ENCODE measurements at places on chromosomes 2 and 18.

GRCh38 chr18:67367540-67367939 lies 149.0 kb downstream of the DSEL start:
- DNase-seq: no peak

- DNase-seq: no peak
Observed at GRCh38 chr18:75238786-75239185, 28.2 kb downstream of the TSHZ1 start.

GRCh38 chr2:184799379-184799778 lies 201.1 kb downstream of the ZNF804A start:
- no peak for DNase-seq

- no peak for DNase-seq
Observed at GRCh38 chr18:73908323-73908722, 239.3 kb downstream of the FBXO15 start.

- no peak for DNase-seq
Observed at GRCh38 chr2:42327125-42327524, 33.9 kb downstream of the COX7A2L start.

DNA sequence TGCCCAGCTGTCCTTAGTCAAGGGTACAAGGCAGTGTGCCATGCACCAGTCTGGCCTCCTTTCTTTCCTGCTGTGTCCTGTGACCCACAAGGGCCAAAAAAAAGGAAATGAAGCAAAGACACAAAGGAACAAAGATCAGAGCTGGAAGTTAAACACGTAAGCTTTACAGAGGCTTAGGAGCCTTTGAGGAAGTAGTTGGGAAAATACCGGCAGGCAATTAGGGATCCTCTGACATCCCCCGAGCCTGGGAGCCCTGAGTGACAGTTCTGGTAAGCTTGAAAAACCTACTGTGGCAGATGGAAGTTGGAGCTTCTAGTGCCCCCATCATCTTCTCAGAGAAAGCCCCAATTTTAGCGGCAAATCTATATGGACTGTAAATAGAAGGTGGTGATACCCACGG lies 78.5 kb downstream of the SPRED2 start:
- no peak for DNase-seq

DNA sequence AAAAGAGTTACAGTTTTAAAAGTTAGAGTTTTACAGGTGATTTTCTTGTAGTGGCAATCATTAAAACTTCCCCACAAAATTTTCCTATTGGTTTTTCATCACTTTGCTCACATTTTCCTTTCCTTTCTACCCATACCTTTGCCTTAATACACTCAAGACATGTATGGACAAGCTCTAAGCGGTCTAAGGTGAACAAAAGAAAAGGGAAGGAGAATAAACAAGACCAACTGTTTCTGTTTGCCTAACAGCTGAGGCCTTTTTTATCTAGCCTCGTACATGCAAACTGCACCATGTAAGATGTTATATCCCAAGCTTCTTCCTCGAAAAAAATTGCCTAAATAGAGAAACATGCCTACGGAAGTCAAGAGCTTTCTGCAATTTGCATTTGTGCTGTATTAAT lies 33.9 kb upstream of the TBC1D8 start:
- DNase-seq: no peak

DNA sequence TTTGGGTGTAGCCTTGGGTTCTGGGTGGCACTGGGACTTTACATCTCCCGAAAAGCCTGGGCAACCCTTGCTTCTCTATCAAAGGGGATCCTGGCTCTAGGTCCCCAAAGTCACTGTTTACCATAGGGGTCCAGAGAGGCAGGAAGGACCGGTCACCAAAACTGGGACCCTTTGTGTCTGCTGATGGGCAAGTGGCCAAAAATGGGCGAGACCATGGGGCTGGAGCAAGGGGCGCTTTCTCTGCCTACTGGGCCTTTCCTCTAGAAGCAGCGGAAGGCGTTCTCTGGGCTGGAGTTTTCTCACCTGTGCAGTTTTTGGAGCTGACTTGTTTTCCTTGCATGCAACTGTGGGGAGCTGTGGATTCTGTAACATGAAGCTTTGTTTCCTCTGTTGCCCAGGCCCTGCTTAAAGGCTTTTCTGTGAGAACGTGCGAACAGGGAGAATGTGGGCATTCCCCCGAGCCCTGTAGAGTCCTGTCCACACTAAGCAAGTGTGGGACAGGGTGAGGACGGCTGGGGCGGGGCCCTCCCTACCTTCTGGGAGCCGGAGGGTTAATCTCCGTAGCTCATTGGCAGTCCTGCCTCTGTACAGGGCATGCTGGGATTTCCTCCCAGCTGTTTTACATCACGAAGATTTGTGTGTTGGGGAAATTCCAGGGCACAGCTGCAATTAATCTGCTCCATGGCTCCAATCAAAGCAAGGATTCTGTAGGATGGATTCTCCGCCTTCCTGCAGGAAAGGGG lies 50.2 kb downstream of the TGOLN2 start:
- DNase-seq: no peak

GRCh38 chr2:98804736-98805135 lies 73.8 kb upstream of the MGAT4A start:
- no peak for DNase-seq
